Retina (tissue), 1 donor: ENCODE measurements at places on chromosomes 11 and 22.

DNA sequence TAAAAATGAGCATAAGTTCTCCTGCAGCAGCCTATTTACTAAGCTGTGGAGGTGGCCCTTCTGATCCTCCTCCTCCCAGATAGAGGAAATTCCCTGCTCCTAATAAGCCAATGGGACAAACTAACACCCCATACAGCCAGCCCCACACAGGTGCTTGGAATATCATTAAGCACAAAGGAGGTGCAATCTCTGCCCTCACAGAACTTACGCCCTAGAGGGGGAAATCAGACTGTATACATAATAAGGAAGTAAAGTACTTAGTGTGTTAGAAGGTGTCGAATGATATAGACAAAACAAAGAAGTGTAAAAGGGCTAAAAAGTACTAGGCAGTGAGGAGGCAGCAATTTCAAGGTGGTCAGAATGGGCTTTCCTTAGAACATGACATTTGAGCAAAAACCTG lies 5.8 kb downstream of the MS4A12 start:
- no peak for DNase-seq

GRCh38 chr11:61797263-61797944 lies 4.7 kb downstream of the FEN1 start:
- peak; percentile 72 for DNase-seq

DNA sequence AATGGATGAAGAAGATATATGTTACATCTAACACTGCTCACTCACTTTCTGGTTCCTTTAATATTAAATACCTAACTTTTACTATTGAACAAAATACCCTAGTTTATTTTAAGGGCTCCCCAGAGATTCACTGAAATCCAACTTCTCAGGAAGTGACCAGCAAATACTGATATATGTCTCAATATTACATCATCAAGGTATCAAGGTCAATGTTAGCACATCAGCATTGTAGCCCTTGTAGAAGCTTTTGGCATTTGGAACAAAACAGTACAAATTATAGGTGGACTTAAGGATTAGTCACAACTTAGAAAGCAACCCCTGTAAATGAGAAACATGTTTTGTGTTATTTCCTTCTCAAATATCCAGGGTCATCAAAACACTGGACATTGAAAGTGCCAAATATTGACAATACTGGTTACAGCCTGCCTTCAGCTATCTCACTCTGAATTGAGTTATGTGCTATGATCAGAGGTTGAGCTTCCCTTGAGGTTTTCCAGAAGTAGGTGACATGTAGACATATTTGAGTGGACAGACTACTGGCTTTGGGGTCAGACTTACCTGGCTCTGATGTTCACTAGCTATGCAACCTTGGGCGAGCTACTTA lies 1.9 kb upstream of the ATL3 start:
- no peak for DNase-seq

DNA sequence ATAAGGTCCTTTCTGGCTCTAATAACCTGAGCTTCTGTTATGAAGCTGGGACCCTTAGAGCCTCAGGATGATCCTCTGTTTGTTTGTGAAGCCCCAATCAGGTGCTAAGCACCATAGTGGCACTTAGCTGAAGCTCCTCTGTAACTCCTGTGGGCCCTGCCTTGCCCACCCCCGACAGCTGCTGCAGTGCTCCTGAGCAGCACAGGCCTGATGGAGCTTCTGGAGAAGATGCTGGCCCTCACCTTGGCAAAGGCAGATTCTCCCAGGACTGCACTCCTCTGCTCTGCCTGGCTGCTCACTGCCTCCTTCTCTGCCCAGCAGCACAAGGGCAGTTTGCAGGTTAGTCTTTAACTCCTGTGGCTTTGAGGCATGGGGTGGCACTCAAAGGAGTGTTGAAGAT lies 19.0 kb upstream of the CCDC134 start:
- DNase-seq = no peak

DNA sequence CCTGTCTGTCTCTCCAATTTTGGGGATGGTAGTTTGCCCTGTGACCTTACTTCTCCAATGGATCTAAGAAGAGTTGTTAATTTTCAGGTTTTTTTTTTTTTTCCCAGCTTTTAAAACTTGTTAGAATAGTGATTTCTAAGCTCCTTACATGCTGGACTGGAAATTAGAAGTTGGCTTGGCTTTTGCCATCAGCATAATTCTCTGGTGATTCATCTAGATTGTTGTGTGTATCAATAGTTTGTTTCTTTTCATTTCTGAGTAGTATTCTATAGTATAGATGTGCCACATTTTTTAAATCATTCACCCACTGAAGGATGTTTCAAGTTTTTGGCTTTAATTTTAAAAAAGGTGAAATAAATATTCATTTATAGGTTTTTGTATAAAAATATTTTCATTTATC lies 51.4 kb downstream of the ADAMTS15 start:
- no peak for DNase-seq

DNA sequence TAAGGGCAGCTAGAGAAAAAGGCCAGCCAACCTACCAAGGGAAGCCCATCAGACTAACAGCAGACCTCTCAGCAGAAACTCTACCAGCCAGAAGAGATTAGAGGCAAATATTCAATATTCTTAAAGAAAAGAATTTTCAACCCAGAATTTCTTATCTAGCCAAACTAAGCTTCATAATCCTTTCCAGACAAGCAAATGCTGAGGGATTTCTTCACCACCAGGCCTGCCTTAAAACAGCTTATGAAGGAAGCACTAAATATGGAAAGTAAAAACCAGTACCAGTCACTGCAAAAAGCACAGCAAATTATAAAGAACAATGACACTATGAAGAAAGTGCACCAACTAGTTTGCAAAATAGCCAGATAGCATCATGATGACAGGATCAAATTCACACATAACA lies 30.6 kb upstream of the CASP12 start:
- DNase-seq = no peak

DNA sequence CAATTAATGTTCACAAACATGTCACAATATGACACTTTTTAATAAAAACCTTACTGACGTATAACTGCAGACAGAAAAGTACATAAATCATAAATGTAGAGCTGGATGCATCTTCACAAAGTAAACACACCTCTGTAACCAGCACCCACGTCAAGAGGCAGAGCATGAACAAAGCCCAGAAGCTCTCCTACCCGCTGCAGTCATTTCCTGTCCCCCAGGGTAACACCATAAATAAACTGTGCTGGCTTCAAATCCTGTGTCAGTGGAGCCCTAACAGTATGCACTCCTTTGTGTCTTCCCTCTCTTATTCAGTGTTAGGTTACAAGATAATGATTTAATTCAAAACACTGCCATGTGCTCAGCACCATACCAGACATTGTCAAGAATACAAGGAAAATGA lies 5.7 kb downstream of the SYT13 start:
- no peak for DNase-seq

DNA sequence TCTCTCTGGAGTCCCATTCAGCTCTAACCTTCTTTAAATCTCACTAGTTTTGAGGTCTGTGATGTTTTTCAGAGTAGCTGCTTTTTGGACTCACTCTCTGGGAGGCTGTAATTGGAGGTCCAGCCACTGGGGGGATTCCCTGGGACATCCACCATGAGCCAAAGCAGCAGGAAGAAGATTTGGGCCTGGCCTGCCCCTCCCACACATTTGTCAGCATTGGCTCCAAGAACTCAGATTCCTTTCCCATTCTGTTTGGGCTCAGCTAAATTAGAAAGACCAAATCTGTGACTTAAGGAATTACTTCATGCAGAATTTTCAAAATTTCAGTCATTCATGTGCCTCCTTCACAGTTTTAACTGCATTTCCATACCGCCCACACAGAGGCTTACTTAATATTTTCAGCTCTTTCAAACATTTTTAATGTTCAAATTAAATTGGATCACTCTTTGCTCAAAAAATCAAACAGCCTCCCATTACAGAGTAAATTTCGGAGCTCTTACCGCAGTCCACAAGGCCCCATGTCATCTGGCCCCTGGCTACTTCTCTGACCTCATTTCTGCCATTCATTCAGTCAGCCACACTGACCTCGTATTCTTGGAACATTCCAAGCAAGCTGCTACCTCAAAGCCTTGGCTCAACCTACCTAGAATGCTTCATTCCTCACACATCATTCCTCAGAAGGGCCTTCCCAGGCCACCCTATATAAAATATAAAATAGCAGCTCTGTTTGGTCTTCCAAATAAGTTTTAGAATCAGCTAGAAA lies 54.5 kb upstream of the RRAS2 start:
- DNase-seq = no peak

DNA sequence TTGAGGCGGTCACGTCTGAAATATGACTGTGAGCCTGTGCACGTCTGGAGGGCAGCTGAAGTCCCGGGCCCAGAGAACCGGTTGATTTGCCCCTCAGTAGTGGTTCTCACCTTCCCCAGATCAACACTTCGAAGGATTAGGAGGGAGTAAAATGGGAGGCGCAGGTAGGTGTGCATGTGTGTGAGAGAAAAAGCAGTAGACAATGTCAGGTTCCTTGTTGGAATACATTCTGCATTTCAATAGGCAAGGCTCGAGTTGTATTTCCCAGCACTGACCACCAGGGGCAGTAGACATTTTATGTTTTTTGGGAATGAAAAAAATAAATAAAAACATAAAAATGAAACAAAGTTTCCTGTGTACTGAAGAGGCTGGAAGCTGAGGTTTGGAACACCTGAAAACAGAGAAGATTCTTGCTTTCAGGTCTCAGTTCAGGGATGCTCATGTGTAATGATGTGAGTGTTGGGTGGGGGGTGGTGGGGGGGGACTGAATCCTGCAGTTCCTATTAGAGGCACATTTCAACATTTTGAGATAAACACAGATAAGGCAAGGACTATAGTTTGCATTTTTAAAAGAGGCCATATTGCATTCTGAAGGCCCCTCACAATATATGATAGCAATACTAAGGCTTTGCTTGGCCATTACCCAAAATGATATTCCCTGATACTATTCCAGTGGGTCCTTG lies 333.9 kb downstream of the CADM1 start:
- peak; percentile 53 for DNase-seq

DNA sequence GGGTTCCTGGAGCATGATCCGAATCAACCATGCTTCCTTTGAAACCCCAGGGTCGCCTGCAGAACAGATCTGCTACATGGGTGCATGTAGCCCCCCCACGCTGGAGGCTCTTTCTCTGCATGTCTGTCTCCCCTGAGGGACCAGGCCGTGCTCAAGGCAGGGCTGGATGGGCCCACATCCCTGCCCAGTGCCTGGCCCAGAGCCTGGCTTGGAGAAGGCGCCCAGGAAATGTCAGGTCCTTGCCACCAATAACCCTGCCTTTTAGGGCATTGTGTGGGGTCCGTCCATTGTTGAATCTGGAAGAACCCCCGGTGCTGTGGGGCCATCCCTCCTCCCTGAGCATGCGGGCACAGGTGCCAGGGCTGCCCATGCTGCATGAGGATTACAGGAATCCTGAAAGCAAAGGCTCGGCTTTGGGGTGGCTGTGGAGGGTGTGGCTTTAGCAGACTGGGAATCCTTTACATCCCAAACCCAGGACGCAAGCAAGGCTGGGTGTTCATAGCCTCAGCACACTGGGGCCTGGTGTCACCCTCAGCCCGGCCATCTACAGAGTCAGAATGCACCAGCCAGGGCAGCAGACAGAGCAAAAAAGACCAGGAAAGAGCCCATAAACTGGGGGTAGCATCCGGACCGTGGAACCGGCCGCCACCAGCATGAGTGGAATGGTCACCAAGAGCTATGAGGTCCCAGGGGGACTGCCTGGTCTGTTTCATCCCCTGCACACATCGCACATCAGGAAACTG lies 48.2 kb downstream of the RTL6 start:
- no peak for DNase-seq

GRCh38 chr11:113167599-113167998 lies 146.8 kb upstream of the TTC12 start:
- no peak for DNase-seq

GRCh38 chr11:19193916-19194315 lies 7.9 kb downstream of the CSRP3 start:
- DNase-seq = no peak

DNA sequence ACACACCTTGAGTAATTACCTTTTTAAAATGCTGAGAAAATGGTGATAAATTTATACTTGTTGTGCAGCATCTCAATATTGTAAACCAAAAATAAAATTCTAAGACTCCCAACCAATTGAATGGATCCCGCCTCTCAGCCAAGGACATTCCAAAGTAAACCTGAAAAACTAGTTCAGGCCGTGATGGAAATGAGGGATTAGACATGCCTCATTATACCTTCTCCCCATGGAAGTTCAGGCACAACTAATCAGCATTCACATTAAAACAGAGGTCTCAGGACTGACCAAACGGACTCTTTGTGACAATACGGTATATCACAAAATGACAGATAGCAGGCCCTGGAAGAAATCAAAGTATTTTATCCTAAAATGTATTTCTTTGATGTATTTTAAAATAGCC lies 907.4 kb upstream of the RAG2 start:
- DNase-seq = no peak

GRCh38 chr11:2571598-2572281 lies 126.9 kb downstream of the KCNQ1 start:
- no peak for DNase-seq

DNA sequence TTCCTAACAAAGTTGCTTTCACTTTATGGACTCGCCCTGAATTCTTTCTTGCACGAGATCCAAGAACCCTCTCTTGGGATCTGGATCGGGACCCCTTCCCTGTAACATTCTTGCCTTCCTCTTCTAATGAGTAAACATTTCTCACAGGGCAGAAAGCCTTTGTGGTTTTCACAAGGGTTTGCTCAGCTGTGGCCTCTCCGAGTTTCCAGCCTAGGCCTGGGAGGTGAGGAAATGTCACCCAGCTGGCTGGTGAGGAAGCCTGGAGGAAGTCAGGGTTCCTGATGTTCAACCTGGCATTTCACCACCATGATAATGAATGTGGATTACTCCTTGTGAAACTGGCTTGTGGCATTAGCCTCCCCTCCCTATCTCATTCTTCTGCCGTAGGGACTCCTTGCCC lies 224.9 kb downstream of the DSCAML1 start:
- no peak for DNase-seq

- no peak for DNase-seq
Measured at GRCh38 chr11:44193856-44194255, 98.4 kb downstream of the EXT2 start.
